ENCODE measurements at places on chromosomes 6 and 20.

- no peak for DNase-seq
Observed at GRCh38 chr6:19879663-19880062, 42.5 kb downstream of the ID4 start.

DNA sequence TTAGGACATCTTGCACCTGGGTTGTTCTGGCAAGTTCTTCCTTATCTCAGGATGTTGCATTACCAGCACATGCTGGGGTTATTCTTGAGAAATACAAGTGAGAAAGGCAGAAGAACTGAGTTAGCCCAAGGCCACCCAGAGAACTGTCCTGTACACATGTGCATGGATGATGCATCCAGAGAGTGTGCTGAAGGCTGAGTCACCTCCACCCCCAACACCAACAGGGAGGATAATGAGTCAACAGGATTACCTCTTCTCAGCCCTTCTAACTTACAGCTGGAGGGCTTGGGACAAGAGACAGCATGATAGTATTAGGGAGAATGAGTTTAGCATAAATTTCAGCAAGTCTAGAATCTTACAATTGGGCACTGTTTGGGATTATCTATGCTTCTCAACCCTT is 8.5 kb downstream of the SCGN start:
- DNase-seq, result peak; percentile 8

GRCh38 chr6:6912817-6913744 is 194.7 kb upstream of the RREB1 start:
- no peak for DNase-seq

GRCh38 chr6:78867020-78867369 is 356 bp upstream of the IRAK1BP1 start:
- DNase-seq, result no peak

DNA sequence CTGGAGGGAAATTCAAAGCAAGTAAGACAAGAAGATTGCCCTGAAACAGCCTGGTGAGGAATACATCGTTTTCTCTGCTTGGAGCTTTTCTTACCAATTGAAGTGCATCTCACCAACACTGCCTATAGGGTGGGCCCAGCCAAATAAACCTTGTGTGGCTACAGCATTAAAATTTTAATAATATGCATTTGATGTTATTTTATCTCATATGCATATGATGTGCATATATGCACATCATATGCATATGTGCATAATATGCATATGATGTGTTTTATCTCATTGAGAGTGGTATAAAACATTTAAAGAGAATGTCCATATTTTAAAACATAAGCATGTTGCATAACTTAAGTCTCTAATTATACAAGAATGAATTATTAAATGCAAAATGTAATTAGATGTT is 328.6 kb upstream of the ARID1B start:
- DNase-seq, result no peak

GRCh38 chr20:54184904-54185626 is 11.3 kb upstream of the CYP24A1 start:
- DNase-seq, result no peak

DNA sequence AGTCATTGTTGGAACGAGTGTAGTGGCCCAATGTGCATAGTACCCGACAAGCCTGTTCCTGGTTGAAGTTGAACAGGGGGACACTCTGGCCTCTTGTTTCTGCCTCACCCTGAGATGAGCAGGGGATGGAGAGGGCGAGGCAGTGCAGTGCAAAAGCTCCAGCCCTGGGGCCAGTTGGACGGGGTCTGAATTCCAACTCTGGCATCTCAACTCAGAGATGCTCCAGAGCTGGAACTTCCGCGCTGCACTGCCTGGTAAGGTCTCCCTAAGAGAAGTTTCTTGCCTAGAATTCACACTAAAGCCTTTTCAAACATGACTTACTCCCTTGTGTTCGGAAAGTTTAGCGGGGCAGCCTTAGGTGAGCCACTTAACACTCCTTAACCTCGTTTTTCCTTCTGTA is 72.3 kb upstream of the SLC22A1 start:
- no peak for DNase-seq

- DNase-seq, result no peak
Observed at GRCh38 chr6:37665304-37665703, 32.4 kb downstream of the MDGA1 start.

DNA sequence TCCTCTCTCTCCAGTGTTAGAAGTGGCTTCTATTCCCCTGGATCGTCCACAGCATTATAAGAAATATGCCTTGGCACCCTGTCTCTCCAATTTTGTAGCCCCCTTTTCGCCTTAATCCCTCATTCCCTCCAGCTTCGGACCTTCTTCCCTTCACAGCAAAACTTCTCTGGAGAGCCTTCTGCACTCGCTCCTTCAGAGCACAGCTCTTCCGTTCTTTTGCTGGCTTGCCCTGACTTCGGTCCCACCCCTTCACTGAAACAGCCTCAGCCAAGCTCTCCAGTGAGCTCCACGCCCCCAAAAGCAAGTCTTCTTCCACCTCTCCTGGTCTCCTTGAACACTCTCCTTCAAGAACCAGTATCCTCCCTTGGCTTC is 134.7 kb upstream of the RNF24 start:
- DNase-seq, result peak; percentile 17

- DNase-seq, result no peak
Observed at GRCh38 chr20:58891718-58892140, 39.2 kb downstream of the GNAS start.

- no peak for DNase-seq
Observed at GRCh38 chr6:89289710-89290109, 25.4 kb downstream of the GABRR2 start.

Data from inflammatory macrophage treated with lipopolysaccharide for 4 hours (primary cell).